GM23248 (cell line): ENCODE measurements at places on chromosomes 6 and 20. TPM values are rescaled to one million over a fixed set of nuclear protein-coding genes. Genes with fewer than 3 reads are reported as not detected.

LY6G6D gene
- total RNA-seq = not detected in 2 replicates

COL11A2 gene
- 0.25 and 0.32 TPM in 2 replicates for total RNA-seq

OSER1 gene
- total RNA-seq = 29.5 and 36.2 TPM in 2 replicates

DEFB132 gene
- total RNA-seq = not detected in 2 replicates

COL12A1 gene
- total RNA-seq = 1,033 and 1,064 TPM in 2 replicates

SNPH gene
- 11.2 and 12.9 TPM in 2 replicates for total RNA-seq

PSORS1C2 gene
- not detected in 2 replicates for total RNA-seq

PABPC1L gene
- 5.9 and 33.5 TPM in 2 replicates for total RNA-seq

DNA sequence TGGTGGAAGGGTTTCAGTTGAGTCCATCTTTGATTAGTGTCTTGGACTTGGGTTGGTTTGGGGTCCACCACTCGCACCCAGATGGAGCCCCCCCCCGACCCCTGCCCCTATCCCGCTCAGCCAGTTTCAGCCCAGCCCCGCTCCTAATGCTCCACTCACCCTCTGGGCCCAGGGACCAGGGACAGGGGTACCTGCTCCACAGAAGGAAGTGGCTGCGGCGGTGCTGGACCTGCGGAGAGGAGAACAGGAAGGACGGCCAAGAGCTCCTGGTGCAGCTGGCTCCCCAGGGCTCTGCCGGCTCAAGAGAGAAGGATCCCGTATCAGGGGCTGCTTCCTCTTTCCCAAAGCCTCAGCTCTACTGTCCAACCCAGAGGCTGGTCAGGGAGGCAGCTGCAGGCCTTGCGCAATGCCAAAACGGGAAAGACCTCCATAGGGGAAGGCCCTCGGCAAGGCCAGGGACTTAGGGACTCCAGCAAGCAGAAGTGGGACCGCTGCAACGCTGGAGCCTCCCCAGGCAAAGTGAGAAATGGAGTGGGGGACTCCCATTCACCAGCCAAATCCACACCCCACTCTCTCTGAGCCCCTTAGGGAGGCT, at the start of gene SIGLEC1:
Gene SIGLEC1, minus strand, starts transcription at position 322 of the 595 bp plus-strand sequence. CDS start 5,472 bp downstream, outside the sequence.
- H3K4me1 ChIP-seq = no peaks in the 10 kb centered on the region; the same call in 1 of the 2 replicates
- no peaks in the 10 kb centered on the region for H3K27me3 ChIP-seq
- DNase-seq = no peak
- no peaks in the 10 kb centered on the region for H3K36me3 ChIP-seq

DNA sequence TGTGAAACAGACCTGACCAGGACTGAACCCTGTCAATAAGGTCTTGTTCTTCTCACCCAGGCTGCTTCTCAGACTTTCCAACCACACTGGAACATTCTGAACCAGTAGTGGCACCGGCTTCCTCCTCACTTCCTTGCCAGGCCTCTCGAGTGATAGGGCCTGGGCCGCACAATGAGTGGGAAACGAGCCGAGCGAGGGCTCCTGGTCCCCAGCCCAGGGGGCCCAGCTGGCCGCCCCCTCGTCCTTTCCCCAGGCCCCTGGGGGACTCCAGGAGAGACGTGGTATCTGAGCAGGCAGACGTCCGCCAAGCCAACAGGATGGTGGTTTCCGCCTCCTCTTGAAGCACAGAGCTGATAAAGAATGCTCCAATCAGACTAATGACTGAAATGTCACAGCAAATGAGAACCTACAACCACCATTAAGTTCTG, 117.9 kb downstream of the GMDS start:
- DNase-seq = no peak
- H3K27me3 ChIP-seq = no peaks in the 10 kb centered on the region
- H3K4me3 ChIP-seq = no peak overlapping the region
- no peaks in the 10 kb centered on the region for H3K4me1 ChIP-seq
- H3K36me3 ChIP-seq = no peaks in the 10 kb centered on the region
- no peak overlapping the region for H3K27ac ChIP-seq

GRCh38 chr20:31974951-31975487, 7.1 kb downstream of the XKR7 start:
- no peak overlapping the region for H3K4me3 ChIP-seq
- H3K27me3 ChIP-seq = peaks cover 51% of the 10 kb centered on the region
- H3K36me3 ChIP-seq = no peaks in the 10 kb centered on the region
- H3K4me1 ChIP-seq = no peaks in the 10 kb centered on the region
- no peak overlapping the region for H3K27ac ChIP-seq
- DNase-seq = no peak

DNA sequence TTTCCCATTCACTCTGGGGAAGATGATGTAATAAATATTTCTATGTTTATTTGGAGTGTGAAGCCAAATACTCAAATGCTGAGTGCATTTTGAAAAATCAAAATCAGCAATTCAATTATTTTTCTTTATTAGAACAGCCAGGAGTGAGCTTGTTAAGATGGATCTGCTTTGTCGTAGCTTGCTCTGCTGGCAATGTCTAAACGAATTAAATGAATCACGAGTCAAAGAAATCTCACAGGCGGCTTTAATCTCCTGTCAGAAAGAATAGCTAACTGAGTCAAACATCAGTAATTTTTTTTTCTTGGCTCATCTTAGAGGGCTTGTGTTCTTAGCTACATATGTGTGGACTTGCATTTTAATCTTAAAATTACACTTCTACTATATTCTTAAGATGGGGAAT, 100.2 kb upstream of the HMGN3 start:
- peaks cover 9% of the 10 kb centered on the region; the same call in 1 of the 2 replicates for H3K4me1 ChIP-seq
- H3K27me3 ChIP-seq = no peaks in the 10 kb centered on the region
- no peak overlapping the region for H3K4me3 ChIP-seq
- H3K27ac ChIP-seq = no peak overlapping the region

DNA sequence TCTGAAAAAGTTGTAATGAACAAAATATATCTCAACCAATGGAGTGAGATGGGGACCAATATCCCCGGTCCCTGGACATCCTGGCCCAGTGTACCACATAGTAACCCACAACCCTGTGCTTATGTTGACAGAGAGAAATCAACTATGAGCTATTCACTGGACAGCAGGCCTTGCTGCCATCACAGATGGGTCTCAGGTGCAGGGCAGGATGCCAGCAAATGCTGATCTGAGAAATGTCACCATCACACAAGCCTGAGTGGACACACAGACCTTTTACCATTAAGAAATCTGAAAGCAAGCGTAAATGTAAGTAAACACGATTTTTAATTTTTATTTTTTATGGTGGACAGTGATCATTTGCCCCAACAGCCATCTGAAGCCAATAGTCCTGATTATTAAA, 9.1 kb downstream of the RPP40 start:
- no peaks in the 10 kb centered on the region for H3K27me3 ChIP-seq
- no peak overlapping the region for H3K4me3 ChIP-seq
- H3K27ac ChIP-seq = no peak overlapping the region

- H3K36me3 ChIP-seq = no peaks in the 10 kb centered on the region
- peaks cover 30% of the 10 kb centered on the region for H3K4me1 ChIP-seq
- no peak overlapping the region for H3K27ac ChIP-seq
- H3K4me3 ChIP-seq = 0 out of 2 replicates have a peak overlapping the region, but pooled peaks have one; percentile 27
- no peaks in the 10 kb centered on the region for H3K27me3 ChIP-seq
- peak; percentile 51 for DNase-seq
Measured at GRCh38 chr6:44076356-44077213, 50.7 kb downstream of the MRPL14 start.

DNA sequence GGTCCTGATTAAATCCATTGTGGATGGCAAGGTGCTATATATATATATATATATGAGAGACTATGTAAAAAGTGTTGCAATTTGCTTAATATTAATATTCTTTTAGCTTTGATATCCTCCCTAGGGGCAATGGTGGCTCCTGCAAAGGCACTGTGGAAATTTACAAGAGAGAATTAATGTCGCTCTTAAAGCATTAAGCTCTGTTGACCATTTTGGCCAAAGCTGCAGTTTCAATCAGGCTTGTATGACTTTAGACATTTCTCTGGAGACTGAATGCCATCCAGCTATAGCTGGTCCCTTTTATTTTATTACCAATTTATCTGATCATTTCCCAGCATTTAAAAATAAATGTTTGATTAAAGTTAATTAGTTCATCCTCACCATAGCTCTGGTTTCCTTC, 155.3 kb downstream of the JARID2 start:
- peak overlapping the region; percentile 61; the same call in 1 of the 2 replicates for H3K4me3 ChIP-seq
- 0 out of 2 replicates have a peak overlapping the region, but pooled peaks have one; percentile 4 for H3K27ac ChIP-seq
- peaks cover 34% of the 10 kb centered on the region for H3K4me1 ChIP-seq
- H3K36me3 ChIP-seq = no peaks in the 10 kb centered on the region
- DNase-seq = no peak

GRCh38 chr6:124963831-124964763, 1.9 kb downstream of the RNF217 start:
- H3K27me3 ChIP-seq = no peaks in the 10 kb centered on the region
- H3K36me3 ChIP-seq = peaks cover 1% of the 10 kb centered on the region; the same call in 1 of the 2 replicates
- H3K27ac ChIP-seq = peak overlapping the region; percentile 74
- peak overlapping the region; percentile 85 for H3K4me3 ChIP-seq
- peaks cover 39% of the 10 kb centered on the region for H3K4me1 ChIP-seq

DNA sequence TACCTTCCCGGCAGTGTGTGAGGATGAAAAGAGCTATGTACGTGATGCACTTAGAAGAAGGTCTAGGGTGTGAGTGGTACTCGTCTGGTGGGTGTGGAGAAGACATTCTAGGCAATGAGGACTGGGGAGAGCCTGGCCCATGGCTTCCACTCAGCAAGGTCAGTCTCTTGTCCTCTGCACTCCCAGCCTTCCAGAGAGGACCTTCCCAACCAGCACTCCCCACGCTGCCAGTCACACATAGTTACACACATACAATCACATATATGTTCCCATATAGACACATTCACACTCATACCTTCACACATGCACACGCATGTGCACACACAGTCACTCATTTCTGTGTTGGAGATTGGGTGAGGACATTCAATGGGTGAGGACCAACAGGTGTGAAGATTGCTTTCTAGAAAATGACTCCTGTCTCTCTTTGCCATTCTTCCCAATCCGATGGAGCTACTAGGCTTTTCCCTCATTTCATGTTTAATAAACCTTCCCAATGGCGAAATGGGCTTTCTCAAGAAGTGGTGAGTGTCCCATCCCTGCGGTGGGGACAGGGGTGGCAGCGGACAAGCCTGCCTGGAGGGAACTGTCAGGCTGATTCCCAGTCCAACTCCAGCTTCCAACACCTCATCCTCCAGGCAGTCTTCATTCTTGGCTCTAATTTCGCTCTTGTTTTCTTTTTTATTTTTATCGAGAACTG, 30.4 kb downstream of the SRSF3 start:
- peak overlapping the region; percentile 79 for H3K27ac ChIP-seq
- no peaks in the 10 kb centered on the region for H3K36me3 ChIP-seq
- H3K4me1 ChIP-seq = peaks cover 19% of the 10 kb centered on the region
- peak overlapping the region; percentile 45 for H3K4me3 ChIP-seq

DNA sequence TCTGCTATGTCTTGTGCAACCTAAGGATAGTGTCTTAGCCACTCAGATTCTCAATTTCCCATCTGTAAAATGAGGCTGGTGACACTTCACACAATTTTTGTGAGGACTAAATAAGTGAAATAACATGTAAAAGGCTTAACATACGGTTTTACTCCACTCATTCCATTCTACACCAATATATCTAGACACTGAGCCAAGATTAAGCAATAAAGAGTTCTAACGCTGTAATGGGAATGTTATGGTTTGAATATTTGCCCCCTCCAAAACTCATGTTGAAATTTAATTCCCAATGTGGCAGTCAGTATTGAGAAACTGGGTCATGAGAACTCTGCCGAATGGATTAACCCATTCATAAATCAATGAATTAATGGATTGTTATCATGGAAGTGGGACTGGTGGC, 301.0 kb downstream of the HACE1 start:
- peak; percentile 22 for DNase-seq
- no peaks in the 10 kb centered on the region for H3K27me3 ChIP-seq
- H3K27ac ChIP-seq = no peak overlapping the region
- no peak overlapping the region for H3K4me3 ChIP-seq

GRCh38 chr6:35049900-35050756, 91.0 kb downstream of the TCP11 start:
- H3K36me3 ChIP-seq = no peaks in the 10 kb centered on the region
- H3K27me3 ChIP-seq = no peaks in the 10 kb centered on the region
- DNase-seq = peak; percentile 68

- no peaks in the 10 kb centered on the region for H3K4me1 ChIP-seq
- no peak overlapping the region for H3K4me3 ChIP-seq
- no peak for DNase-seq
- no peaks in the 10 kb centered on the region for H3K36me3 ChIP-seq
- no peak overlapping the region for H3K27ac ChIP-seq
Measured at GRCh38 chr20:47770935-47771334, 14.3 kb downstream of the SULF2 start.

DNA sequence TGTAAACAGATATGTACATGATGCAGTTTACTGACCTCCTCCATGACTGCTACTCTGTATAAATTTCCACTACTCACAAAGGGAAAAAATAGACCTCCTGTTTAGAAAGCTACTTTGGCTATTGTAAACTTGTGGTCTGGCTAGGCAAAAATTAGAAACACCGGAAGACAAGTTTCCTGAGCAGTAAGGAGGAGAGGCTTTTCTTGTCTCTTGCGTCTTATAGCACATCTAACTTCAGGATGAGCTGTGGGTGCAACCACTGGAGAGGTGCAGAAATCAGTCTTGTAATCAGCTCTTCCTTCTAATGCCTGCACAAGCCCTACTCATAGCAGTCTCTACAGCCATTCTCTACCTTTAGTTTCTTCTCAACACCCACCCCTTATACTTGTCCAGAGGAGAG, 296.5 kb upstream of the SLC35B3 start:
- no peak overlapping the region for H3K27ac ChIP-seq
- H3K36me3 ChIP-seq = no peaks in the 10 kb centered on the region
- H3K4me1 ChIP-seq = no peaks in the 10 kb centered on the region

GRCh38 chr6:11055127-11055627, 11.1 kb upstream of the ELOVL2 start:
- H3K36me3 ChIP-seq = no peaks in the 10 kb centered on the region
- H3K27ac ChIP-seq = no peak overlapping the region
- H3K27me3 ChIP-seq = no peaks in the 10 kb centered on the region
- no peak overlapping the region for H3K4me3 ChIP-seq
- H3K4me1 ChIP-seq = no peaks in the 10 kb centered on the region

- H3K4me1 ChIP-seq = peaks cover 8% of the 10 kb centered on the region
- DNase-seq = no peak
- no peaks in the 10 kb centered on the region for H3K36me3 ChIP-seq
Measured at GRCh38 chr6:26045928-26046368, 41.3 kb upstream of the HFE start.

DNA sequence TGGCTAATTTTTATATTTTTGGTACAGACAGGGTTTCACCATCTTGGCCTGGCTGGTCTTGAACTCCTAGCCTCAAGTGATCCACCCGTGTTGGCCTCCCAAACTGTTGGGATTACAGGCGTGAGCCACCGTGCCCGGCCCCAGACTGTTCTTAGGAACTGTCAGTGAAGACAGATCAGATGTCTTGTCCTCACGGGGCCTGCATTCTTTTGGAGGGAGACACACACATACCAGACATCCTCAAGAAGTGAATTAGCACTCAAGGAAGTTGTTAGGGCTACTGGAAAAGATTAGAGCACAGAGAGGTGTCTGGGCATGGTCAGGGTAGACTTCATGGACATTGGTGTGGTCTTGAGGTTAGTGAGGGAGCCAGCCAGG, 10.3 kb upstream of the LPIN3 start:
- DNase-seq = peak; percentile 45
- no peak overlapping the region for H3K4me3 ChIP-seq
- H3K27me3 ChIP-seq = no peaks in the 10 kb centered on the region
- peak overlapping the region; percentile 95 for H3K27ac ChIP-seq
- H3K36me3 ChIP-seq = no peaks in the 10 kb centered on the region

GRCh38 chr6:13336553-13336952, 8.2 kb upstream of the TBC1D7 start:
- H3K4me1 ChIP-seq = no peaks in the 10 kb centered on the region
- DNase-seq = peak; percentile 94
- H3K27me3 ChIP-seq = peaks cover 13% of the 10 kb centered on the region; the same call in 1 of the 2 replicates
- no peak overlapping the region for H3K27ac ChIP-seq
- no peak overlapping the region for H3K4me3 ChIP-seq
- no peaks in the 10 kb centered on the region for H3K36me3 ChIP-seq

- no peaks in the 10 kb centered on the region for H3K36me3 ChIP-seq
- H3K4me1 ChIP-seq = no peaks in the 10 kb centered on the region
- H3K4me3 ChIP-seq = no peak overlapping the region
- DNase-seq = peak; percentile 0
- H3K27ac ChIP-seq = no peak overlapping the region
- no peaks in the 10 kb centered on the region for H3K27me3 ChIP-seq
Measured at GRCh38 chr6:29146179-29146578, 24.5 kb upstream of the OR2J2 start.
